ENCODE measurements at places on chromosomes 4 and X. TPM values are rescaled to one million over a fixed set of nuclear protein-coding genes. Genes with fewer than 3 reads are reported as not detected.

P2RY8 gene
- 0.66 TPM for total RNA-seq

CXCL10 gene
- total RNA-seq = not detected

F8A3 gene
- total RNA-seq = 0.24 TPM

GIMD1 gene
- total RNA-seq = not detected

VCX gene
- total RNA-seq = not detected

SPANXD gene
- not detected for total RNA-seq

SYTL4 gene
- 0.73 TPM for total RNA-seq

UGT2B17 gene
- total RNA-seq = not detected

IL3RA gene
- not detected for total RNA-seq

CLIC2 gene
- total RNA-seq = 0.28 TPM

MAGEB1 gene
- total RNA-seq = not detected

GLOD5 gene
- total RNA-seq = 0.93 TPM

LANCL3 gene
- not detected for total RNA-seq

DUSP9 gene
- total RNA-seq = 435 TPM

HELT gene
- not detected for total RNA-seq

ERAS gene
- total RNA-seq = 0.22 TPM

DMP1 gene
- total RNA-seq = not detected

NWD2 gene
- not detected for total RNA-seq

USP17L15 gene
- total RNA-seq = not detected

FDCSP gene
- total RNA-seq = not detected

SYN1 gene
- not detected for total RNA-seq

HMGB3 gene
- total RNA-seq = 119 TPM

BEX1 gene
- 85.8 TPM for total RNA-seq

RAB33A gene
- not detected for total RNA-seq

Data from HepG2 (cell line).